ENCODE measurements at places on chromosomes 5 and 9.
A peak's percentile ranks its signal among the peaks of the same experiment; 100 is the strongest.

DNA sequence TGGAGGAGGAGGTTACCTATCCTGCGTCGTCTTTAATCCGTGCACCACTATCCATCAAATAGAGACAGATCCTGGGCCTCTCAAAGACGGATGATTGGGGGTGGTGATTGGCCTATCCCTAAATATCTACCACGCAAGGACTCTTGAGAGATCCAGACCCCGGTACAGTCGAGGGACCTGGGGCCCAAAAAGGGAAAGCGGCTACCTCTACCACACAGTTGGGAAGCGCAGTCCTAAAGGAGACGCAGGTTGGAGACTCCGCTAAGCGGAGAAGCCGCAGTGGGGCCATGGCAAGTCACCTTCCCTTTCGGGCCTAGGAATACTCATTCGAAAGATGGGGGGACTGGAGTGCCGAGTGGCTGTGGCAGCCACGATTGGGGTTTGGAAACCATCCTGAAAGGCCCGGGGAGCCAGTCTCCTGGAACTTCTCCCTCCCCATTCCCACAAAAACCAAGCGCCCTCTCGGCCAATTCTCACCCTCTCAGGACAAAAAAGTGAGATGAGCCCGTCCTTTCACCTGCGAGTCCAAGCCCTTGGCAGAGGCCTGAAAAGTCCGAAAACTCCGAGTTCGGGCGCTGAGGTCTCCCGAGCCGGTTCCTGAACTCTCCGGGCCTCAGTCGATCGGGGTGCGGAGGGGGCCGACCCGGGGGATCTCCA lies 499 bp upstream of the FOXE1 start:
- DNase-seq = no peak

DNA sequence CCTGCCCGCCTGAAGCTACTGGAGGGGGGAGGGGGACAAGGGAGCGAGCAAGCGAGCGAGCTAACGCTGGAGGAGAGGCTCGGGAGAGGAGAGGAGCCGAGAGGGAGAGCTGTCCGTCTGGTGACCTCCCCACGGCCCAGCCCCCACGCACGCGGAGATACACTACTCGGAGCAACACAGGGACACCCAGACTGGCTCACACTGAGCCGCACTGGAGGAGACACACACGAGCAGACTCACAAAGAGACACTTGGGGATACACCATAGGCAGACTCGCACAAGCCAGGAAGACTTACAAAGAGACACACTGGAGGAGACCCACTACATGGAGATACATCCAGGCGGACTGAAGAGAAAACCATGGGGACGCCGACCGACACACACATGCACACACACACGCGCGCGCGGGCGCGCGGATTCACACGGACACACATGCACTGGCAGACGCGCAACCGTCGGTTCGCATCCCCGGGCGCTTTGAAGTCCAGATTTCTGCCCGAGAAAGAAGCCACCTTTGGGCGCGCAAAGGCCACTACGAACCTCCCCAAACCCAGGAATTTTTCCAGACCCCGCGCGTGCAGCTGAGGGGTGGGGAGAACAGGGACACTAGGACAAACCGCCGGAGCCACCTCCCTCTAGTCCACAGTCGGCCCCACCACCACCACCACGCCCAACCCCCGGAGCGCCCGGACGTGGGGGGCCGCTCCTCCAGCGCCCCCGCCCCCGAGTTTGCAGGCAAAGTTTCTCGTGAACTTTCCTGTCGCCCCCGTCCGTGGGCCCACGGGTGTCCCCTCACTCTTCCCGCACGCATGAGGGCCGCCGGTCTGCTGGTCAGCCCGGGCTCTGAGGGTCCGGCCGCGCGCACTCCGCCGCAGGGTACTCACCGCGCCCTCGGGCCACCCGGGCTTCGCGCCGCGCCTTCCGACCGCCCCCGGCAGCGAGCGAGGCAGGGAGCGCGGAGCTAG lies 571 bp downstream of the CNTFR start:
- no peak for DNase-seq

- no peak for DNase-seq
Observed at GRCh38 chr9:85528607-85529006, 213.1 kb downstream of the AGTPBP1 start.

DNA sequence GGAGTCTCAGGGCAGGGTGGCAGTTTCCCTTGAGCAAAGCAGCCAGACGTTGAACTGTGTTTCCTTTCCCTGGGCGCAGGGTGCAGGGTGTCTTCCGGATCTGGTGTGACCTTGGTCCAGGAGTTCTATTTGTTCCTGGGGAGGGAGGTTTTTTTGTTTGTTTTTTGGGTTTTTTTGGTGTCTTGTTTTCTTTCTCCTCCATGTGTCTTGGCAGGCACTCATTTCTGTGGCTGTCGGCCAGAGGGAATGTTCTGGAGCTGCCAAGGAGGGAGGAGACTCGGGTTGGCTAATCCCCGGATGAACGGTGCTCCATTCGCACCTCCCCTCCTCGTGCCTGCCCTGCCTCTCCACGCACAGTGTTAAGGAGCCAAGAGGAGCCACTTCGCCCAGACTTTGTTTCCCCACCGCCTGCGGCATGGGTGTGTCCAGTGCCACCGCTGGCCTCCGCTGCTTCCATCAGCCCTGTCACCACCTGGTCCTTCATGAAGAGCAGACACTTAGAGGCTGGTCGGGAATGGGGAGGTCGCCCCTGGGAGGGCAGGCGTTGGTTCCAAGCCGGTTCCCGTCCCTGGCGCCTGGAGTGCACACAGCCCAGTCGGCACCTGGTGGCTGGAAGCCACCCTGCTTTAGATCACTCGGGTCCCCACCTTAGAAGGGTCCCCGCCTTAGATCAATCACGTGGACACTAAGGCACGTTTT lies 3.5 kb upstream of the PHYHD1 start:
- no peak for DNase-seq

DNA sequence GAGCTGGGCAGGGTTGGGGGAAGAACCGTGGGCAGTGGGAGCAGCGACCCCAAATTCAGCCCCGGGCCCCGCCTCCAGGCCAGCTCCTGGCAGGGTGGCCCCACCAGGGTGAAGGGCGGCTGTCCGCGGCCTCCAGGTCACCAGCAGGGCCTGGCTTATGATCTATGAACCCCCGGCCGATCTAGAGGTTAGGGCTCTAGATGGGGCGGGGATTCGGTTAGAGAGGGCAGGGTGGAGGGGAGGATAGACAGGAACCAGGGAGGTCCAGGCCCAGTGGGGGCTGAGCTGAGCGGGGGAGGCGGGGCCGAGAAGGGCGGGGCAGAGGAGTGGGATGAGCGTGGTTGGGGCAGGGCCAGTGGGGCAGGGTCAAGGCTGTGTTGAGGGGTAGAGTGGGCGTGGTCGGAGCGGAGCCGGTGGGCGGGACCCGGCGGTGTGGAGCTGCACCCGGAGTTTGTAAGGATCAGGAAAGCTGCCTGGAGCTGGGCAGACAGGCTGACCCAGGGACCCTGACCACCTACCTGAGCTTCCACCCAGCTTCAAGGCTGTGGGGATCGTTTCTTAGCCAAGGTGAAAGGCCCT lies 29.3 kb upstream of the OBP2B start:
- DNase-seq = peak; percentile 58

- DNase-seq = no peak
Observed at GRCh38 chr5:123382252-123382651, 41.0 kb downstream of the CEP120 start.

DNA sequence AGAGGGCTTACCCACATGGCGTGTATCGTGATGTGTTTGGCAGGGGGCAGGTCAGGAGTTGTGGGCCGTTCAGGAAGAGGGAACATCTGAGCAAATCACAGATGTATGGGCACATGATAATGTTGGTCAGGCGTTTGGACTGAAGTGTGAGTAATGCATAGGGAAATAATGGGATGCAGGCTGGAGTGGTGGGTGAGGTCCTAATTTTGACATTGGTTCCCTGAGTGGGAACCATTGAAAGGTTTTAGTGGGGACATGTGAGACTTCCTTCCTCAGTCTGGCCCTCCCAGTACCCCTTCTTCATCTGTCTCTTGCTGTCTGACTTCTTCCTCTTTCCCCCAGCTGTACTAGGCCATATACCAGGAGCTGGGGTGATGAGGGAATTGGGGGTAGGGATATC lies 7.6 kb downstream of the OTULIN start:
- DNase-seq = no peak

- DNase-seq = no peak
Observed at GRCh38 chr5:93705896-93706295, 35.5 kb downstream of the POU5F2 start.

Data from mesenchymal stem cell (in vitro differentiated cells and primary cell).